ENCODE measurements at places on chromosomes 4 and X.

DNA sequence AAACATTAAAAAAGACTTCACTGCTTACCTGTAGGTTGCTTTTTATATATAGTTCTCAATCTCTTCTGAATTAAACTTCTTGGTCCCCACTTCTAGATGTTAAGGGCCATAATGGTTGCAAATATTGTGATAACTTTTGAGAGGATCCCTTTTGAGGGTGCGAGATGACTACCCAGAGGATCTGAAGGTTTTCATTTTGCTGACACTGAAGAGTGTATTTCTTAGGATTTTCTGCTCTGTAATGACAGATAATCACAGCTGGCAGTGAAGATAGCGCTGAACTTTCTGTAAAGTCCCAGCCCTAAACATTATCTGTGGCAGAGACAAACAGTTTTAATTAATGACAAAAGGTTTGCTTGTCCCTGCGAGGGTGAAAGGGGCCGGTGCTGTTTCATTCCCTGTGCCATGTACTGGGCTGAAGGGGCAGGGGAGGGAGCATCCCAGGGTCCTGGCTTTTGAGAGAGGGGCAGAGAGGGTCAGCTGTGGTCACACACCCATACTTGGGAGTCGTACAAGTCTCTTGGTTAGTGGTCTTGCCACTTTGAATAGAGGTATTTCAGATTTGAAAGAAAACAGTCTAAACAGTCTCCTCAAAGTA is 22.2 kb downstream of the CLCN4 start:
- no peak for DNase-seq

GRCh38 chrX:34999702-35000101 is 57.1 kb downstream of the FAM47B start:
- DNase-seq = no peak

- no peak for DNase-seq
Measured at GRCh38 chrX:29136904-29137303, 549.7 kb downstream of the IL1RAPL1 start.

GRCh38 chr4:168565130-168565529 is 68.3 kb downstream of the PALLD start:
- DNase-seq = no peak

DNA sequence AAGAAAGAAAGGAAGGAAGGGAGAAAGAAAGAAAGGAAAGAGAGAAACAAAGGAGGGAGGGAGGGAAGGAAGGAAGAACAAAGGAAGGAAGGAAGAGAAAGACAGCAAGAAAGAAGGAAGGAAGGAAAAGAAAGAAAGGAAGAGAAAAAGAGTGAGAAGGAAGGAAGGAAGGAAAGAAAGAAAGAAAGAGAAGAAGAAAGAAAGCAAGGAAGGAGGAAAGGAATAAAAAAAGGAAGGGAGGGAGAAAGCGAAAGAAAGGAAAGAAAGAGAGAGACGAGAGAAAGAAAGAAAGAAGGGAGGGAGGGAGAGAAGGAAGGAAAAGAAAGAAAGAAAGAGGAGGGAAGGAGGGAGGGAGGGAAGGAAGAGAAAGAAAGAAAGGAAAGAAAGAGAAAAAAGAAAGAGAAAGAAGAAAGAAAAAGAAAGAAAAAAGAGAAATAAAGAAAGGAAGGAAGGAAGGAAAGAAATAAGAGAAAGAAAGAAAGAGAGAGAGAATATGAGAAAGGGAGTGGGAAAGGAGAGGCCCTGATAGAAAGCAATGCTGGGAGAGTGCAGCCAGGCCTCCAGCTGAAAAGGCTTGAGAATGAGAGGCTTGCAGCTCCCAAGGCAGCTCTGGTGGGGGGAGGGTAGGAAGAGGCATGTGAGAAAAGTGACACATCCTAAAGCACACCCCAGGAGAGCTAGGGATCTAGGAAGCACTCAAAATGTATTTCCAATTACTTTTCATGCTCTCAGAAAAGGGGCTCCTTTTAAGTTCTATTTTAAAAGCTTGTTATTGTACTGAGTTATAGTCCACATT is 134.0 kb upstream of the ZIC3 start:
- DNase-seq = no peak

DNA sequence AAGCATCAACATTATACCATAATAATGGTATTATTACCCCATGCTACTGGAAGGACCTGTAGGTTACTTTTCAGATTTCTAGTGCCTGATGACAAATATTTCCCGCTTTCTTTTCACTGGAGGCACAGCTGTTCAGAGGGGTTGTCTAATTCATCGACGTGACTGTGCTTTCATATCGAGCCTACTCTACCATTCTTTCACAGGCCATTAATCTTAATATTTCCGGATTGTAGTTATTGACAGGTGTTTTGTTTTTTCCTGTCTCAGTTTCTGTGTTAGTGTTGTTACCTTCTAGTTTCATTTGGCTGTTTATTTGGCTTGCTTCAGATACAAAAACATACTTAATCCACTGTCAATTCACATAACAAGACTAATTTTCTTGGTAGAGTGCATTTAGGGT is 330.9 kb downstream of the SPOCK3 start:
- DNase-seq = no peak

- DNase-seq = no peak
Measured at GRCh38 chr4:122681568-122681967, 50.9 kb upstream of the BBS12 start.

DNA sequence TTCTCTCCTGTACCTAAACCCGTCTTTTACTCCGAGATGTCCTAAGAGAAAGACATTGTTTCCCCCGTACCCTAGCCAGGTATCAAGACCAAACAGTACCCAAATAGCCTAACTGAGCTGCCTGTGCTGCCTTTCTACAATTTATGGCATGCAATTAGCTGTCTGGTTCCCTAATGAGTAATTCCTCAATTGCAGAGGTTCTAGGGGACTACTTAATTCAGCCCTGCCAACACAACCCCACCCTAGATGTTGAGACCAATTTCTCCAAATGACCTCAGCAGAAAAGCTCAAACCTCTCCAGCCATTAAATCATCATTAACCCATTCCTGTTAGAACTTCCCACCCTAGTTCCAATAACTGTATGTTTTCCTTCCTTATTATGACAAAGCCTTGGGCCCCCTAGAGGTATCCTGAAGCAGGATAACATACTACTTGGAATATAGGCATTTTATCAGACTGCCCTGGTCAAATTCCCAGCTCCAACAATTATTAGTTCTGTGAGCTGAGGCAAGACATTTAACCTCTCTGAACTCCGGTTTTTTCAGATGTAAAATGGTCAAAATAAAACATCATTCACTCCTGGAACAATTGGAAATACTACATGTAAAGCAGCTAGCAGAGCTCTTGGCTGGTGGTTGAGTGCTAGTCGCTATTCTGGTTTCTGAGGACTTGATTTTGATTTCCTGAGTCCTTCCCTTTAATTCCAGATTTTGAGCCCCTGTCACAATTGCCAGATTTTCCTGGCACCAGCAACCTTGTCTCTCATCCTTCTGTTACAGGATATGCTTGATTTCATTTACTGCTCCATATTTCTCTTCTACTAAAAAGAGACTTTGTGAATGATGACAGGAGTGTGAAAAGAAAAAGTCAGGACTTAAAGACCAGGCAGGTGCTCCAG is 244.6 kb upstream of the TENM3 start:
- no peak for DNase-seq

DNA sequence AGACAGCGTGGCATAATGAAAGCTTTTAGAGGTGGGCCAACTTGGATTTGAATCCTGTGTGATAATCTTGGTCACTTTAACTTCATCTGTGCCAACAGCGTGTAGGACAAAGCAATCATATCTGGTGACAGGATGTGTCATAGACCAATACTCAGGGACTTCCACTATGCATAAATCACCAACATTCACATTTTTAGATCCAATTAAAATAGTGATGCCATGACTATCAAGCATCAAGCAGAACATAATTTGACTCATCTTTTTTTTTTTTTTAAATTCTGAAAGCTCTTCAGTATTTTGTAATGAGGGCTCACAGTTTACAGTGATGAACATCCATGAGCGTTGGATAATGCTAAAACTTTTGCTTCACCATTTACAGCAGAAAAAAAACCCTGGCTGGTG is 27.3 kb upstream of the RAPGEF2 start:
- no peak for DNase-seq

DNA sequence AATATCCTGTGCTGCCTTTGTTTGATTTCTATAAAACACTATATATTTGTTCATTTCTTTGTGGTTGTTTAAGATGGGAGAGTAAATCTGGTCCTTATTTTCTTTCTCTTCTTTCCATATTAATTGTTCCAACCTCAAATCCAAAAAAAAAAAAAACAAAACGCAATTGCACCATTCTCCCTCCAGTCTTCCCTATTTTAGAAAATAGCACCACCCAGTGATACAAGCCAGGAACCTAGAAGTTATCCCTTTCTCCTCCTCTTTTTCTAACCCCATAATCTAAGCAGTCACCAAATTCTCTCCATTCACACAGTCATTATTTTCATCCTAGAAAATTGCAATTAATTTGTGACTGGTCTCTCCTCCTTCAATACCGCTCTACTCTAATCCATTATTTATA is 107.8 kb downstream of the GABRA3 start:
- no peak for DNase-seq
